ENCODE measurements at places on chromosomes 4 and X. TPM values are rescaled to one million over a fixed set of nuclear protein-coding genes. Genes with fewer than 3 reads are reported as not detected.

DNA sequence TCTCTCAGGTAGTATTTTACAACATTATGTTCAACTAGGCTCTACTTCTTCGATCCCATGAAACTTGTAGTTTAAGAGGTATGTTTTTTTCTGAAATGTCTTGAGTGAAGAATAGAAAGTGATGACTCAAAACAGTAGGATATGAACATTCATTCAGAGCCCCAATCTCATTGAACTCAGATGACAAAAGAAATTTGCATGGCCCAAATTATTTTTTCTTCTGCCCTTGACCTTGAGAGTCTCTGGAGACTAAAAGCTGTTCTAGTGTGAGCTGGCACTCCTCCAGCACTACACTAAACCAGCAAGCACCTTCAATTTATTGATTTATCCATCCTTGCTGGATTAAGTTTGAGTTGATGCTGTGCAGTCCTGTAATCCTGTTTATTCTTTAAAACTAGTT lies 4.0 kb downstream of the DCLK2 start:
- no peak for DNase-seq

GRCh38 chr4:152525878-152526277 lies 10.0 kb downstream of the FBXW7 start:
- no peak for DNase-seq

- DNase-seq, result no peak
Observed at GRCh38 chr4:110224812-110225211, 26.4 kb upstream of the ELOVL6 start.

The PDHA1 gene
- 114 TPM for total RNA-seq

The ETDA gene
- not detected for total RNA-seq

GRCh38 chrX:40095583-40096394 lies 2.0 kb downstream of the BCOR start:
- DNase-seq, result peak; percentile 32

The SPATA4 gene
- not detected for total RNA-seq

DNA sequence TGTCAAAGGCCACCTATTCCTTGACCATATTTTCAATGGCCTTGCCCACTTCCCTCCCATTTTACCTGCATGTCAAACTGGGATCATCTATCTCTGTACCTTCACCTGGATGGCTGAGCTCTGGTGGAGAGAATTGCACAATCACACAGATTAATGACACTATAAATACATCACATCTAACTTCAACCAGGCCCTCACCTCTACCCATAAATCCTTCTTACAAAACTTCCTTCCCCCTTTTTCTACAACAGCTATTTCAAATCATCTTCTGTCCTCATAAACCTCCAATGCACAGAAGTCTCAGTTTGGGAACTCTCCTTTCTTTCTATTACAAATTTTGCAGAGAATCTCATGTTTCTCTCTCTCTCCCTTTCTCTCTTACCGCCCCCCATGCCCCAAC lies 9.2 kb downstream of the PALLD start:
- no peak for DNase-seq

- DNase-seq, result no peak
Observed at GRCh38 chr4:82951196-82951595, 50.7 kb downstream of the THAP9 start.

GRCh38 chr4:7924163-7924562 lies 15.5 kb downstream of the AFAP1 start:
- no peak for DNase-seq

- no peak for DNase-seq
Observed at GRCh38 chrX:133085785-133086184, 11.1 kb downstream of the USP26 start.

DNA sequence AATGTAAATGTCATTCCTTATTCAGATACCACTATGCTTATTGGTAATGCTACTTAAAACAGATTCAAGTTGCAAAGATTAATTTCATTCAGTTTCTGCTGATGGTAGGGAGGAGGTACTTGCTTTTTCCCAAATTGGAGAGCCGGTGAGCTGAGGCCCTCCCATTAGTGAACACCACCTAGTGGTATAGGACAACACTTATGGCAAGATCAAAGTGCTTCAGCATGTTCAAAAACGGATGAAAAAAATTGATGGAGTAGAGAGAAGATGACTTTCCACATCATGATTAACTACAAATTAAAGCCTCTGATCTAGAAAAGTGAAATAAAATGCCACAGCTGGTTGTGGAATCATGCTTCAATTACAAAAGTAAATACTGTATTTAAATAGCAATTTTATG lies 112.9 kb downstream of the MBNL3 start:
- DNase-seq, result no peak

DNA sequence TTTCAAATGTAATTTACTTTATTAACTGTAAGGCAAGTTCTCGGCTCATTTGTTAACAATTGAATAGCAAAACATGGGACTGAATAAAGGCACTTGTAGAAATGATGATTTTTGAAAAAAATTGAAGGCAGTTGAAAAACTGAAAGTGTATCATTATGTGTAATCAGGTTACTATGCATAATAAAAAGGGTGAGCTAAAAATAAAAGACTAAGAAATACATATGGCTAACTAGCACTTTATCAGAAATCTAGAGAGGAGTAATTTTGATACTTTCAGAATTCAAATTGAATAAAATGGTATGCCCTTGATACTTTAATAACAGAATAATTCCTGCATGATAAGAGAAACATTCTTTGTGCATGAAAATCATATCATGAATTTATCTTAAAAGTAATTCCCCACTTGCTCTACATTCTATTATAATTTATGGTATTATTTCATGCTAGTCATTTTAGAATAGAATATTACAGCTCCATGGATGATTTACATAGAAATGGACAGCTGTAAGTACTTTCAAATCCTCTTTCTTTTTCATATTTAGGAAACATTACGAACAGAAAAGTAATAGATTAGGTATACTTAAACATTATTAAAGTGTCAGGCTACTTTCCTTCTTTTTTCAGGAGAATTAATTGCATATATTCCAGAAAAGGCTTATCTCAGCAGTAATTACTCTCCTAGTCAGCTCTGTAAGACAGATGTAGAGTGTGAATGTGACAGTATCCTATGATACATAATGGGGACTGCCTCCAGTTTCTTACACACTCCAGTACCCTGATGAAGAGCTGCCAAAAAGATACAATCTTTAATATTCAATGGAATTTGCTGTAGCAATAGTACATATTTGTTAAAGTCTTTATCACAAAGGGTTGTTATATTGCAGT lies 697.3 kb downstream of the CCSER1 start:
- DNase-seq, result no peak

- DNase-seq, result peak; percentile 53
Observed at GRCh38 chrX:153708415-153708814, 15.8 kb downstream of the BCAP31 start.

DNA sequence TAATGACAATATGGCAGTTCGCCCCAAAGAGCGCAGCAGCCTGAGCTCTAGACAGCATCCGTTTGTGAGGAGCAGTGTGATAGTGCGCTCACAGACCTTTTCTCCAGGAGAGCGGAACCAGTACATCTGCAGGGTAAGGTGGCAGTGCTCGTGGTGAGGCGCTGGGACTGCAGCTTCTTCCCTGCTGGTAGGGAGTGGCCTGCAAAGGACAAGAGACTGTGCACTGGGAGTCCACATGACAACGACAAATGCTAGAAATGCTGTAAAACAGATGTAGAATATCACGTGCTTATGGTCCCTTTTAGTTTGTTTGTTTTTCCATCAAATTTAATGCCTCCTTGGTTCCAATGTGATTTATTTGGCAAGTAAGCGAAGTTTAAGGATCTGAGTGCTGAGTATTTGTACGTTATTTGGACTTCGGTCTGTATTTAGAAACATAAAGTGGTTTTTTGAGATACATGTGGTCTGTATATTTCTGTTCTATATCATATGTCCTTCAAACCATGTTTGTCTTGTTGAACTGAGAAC lies 35.8 kb downstream of the CLDN22 start:
- no peak for DNase-seq

The DGKK gene
- total RNA-seq, result not detected

DNA sequence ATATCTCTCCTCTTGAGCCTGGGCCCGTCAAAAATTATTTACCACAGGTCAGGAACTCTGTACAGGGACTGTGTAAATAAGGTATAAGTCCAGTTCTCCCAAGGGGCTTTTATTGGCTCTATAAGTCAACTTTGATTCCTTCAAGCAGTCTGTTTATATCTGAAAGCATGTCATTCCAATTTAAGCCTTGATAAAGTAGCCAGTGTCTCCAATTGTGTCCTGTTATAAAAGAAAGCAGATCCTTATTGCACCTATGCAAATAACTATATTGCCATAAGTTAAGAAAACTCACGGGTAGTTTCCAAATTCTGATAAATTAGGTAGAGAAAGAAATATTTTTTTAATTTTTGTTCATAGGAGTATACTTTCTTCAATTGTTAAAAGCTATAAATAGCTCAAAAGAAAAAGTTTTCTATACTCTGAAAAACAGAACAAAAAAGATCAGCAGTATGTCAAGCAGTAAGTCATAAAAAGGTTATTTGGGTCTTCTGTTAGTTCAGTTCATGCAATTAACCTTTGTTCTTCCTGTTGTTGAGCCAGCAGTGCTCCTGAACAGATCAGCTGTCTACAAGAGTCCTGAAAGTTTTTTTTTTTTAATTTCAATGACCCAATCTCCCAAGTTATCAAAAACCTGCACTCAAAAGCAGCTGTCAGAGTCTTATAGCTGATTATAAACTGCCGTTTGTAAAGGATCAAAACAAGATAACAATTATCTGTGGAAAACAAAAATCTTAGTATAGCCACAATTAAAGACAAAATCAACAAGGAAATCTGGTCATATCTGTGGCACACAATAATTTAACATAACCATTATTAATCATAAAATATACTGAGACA lies 178.4 kb upstream of the GALNT7 start:
- no peak for DNase-seq

DNA sequence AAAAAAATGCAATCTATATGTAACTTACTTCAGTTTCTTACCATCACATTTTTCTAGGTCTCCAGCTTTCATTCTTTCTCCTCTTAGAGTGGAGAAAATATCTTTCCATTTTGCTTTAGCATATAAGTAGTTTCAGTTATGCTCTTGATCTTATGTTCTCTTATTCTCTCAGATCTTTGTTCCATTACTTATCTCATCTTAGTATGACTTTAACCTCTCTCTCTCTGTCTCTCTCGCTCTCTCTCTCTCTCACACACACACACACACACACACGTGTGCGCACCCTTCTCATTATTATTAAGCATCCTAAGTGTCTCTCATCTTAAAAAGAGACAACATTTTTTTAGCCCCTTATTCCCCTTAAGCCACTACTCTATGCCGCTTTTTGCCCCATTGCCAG lies 92.8 kb downstream of the FAAH2 start:
- no peak for DNase-seq

DNA sequence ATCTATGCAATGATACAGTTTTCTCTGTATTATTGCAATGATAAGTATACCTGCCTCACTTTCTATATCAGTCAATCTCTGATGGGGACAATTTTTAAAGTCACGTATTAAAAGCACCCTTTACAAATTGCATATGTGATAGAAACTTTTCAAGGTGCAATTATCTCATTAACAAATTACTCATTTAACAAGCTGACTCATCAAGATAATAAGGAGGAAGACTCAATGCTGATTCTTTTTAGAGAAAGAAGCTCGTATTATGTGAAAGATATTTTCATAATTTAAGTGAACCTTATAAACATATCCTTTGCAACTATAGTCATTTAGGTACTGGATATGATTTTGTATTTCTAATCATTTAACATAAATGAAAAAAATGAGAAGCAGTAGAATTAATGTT lies 1080.9 kb upstream of the TENM3 start:
- DNase-seq, result no peak

- DNase-seq, result no peak
Observed at GRCh38 chrX:36961590-36961989, 46.6 kb upstream of the FAM47C start.

DNA sequence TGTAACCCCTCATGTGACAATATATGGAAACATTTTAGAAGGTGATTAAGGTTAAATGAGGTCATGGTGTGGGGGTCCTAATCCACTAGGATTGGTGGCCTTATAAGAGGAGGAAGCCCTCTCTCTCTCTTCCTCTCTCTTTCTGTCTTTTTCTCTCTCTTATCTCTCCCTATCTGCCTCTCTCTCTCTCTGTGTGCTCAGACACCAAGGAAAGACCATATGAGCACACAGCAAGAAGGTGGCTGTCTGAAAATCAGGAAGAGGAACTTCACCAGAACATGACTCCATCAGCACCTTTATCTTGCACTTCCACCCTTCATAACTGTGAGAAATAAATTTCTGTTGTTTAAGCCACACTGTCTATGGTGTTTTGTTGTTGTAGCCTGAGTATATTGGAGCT lies 1472.2 kb downstream of the PCDH7 start:
- no peak for DNase-seq

The EFHC2 gene
- 2.2 TPM for total RNA-seq

GRCh38 chr4:159400558-159401225 lies 297.8 kb downstream of the RAPGEF2 start:
- no peak for DNase-seq

GRCh38 chr4:119550857-119551532 lies 77.6 kb downstream of the PDE5A start:
- no peak for DNase-seq

DNA sequence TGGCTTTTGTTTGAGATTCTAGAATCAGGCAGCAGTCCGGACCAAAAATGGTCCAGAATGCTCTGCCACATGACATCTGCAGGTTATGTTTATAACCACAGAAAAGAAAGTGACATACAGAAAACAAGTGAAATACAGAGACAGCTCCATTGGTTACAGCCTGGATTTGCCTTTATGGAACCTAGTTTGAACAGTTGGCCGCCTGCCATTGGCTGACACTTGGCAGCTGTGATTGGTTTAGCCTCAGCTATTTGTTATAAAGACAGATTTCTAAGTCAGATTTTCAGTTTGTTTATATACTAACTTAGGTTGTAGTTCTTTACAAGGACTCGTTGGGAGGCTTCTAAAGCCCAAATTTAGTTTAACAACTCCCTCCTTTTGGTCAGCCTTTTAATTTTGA lies 40.8 kb upstream of the IL9R start:
- no peak for DNase-seq

DNA sequence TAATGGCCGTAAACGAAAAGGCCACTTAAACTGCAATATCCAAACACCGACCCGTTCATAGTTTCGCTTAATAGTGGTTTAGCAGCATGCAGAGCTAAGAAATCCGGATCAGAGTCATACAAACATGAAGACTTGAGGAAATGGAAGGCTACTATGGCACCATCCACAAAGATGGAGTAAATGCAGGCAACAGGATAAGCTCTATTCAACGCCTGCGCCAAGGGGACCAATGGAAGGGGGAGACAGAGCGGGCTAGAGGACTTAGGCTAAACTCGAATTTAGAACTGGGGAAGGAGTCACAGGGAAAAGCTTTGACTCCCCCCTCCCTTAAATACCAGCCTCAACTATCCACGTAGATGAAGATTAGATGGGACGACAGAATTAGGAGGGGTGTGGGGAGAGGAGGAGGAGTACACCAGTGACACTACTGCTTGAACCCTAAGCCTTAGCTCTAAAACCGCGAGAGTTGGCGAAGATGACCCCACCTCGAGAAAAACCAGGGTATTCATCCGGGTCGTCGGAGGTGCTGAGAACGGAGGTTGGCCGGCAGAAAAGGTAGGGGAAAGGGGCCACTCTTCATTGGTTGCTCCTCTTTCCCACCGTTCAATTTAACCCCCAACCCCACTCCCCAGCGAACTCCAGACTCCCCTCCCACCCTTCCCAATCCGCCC lies 3.5 kb downstream of the HUWE1 start:
- peak; percentile 55 for DNase-seq

Data from activated CD4-positive, alpha-beta T cell treated with anti-CD3 and anti-CD28 coated beads, Interleukin-2, amount 10 ng/mL, durations not matched to agents 7 days and 5 days (primary cell).